ENCODE measurements at places on chromosomes 2 and 18.

GRCh38 chr18:46630160-46630559 is 26.9 kb downstream of the LOXHD1 start:
- DNase-seq = no peak

DNA sequence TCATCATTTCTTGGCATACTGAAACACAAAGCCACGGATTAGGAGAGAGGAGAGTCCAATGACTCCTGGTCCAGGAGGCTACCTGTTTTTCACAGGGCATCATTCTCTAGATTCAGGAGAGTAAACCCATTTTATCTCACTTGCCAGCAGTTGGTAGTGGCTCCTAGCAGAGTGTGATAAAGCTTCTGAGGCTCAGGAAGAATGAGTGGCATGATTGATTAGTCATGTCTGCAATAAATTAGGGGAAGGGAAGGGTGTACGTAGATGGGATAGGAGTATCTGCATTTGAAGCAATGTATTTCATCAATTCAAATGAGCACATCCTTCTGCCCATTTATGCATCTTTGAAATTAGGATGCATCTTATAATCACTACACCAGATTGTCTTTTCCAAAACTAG is 31.1 kb upstream of the PNO1 start:
- no peak for DNase-seq

GRCh38 chr2:56244911-56245530 is 61.2 kb downstream of the CCDC85A start:
- no peak for DNase-seq

GRCh38 chr2:7692657-7693161 is 775.5 kb downstream of the RNF144A start:
- DNase-seq = no peak

GRCh38 chr2:125584732-125585131 is 1071.2 kb upstream of the GYPC start:
- no peak for DNase-seq

- DNase-seq = peak; percentile 10
Measured at GRCh38 chr2:230068651-230069055, at the start of gene SLC16A14. TSS of gene SLC16A14 (minus strand) at chr2:230068924. CDS start at chr2:230059352, 9,572 bp downstream.

- no peak for DNase-seq
Measured at GRCh38 chr2:102383722-102384121, 28.1 kb downstream of the IL18R1 start.

DNA sequence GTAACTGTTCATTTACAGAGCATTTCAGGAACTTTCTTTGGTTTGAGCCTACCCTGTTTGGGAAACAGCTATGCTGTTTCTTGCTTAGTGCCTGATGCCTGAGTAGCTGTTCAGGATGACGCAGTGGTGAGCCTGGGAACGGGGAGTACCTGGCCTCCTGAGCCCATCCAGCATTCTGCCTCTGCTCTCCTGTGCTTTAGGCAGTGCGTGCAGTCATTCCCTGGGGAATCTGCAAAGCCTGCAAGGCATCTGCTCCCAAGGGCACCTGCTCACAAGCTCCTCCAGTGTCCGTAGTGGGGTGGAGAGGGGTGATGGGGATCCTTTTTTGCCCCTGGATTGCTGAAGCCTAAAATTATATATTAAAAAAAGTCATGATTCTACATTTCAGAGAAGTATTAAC is 68.8 kb downstream of the RAPGEF4 start:
- DNase-seq = no peak

- DNase-seq = no peak
Measured at GRCh38 chr2:105149272-105149671, 92.3 kb upstream of the GPR45 start.

GRCh38 chr18:75131381-75132000 is 77.4 kb downstream of the PTGR3 start:
- DNase-seq = no peak
